ENCODE measurements at places on chromosomes 12 and 14.
A peak's percentile ranks its signal among the peaks of the same experiment; 100 is the strongest.

DNA sequence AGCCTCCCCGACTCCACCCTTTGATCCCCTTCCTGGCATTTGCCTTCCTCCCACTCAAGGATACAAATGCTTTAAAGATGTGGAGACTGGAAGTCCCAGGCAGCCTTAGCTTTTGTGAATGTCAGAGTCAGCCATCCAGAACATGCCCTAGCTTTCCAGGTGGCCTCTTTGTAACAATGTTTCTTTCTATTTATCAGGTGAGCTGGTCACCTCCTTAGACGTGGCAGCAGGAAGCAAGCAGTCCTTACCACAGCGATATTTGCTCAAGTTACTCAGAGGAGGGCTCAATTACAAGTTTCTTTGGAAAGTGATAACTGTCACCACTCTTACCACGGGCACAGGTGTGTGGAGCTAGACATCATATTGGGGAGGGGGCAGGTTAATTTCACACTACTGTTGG lies 4.9 kb downstream of the GALNT6 start:
- DNase-seq, result no peak

DNA sequence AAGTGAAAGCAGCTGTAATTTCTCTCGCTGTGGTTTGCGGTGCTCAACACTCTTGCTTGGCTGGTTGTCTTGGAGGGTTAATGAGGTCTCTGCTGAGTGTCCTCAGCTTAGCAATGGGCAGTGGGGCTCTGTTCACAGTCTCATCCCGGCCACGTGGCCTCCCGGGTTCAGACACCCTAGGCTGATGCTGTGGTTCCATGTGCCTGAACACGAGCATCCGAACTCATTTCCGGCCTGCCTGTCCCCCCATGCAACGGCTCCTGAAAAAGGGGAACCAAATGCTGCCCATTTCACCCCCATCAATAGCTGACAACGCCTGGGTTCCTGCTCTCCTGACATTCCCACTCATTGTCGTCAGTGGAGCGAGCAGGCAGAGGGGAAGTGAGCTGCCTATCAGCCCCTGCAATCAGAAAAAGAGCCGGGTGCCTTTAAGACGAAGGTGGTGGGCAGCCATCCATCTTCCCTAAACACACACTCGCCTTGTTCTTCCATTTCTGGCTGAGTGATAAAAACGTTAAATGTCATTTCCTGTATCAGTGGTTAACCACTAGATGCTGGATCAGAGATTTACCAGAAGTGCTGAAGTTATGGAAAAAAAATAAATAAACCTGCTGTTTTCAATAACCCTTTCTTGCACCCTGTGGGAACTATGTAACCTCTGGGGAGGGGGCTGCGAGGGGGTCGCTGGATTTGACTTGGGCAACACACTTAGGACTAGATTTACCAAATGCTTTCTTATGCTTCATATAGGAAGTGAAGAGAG lies 60.3 kb upstream of the BCL2L14 start:
- DNase-seq, result no peak

DNA sequence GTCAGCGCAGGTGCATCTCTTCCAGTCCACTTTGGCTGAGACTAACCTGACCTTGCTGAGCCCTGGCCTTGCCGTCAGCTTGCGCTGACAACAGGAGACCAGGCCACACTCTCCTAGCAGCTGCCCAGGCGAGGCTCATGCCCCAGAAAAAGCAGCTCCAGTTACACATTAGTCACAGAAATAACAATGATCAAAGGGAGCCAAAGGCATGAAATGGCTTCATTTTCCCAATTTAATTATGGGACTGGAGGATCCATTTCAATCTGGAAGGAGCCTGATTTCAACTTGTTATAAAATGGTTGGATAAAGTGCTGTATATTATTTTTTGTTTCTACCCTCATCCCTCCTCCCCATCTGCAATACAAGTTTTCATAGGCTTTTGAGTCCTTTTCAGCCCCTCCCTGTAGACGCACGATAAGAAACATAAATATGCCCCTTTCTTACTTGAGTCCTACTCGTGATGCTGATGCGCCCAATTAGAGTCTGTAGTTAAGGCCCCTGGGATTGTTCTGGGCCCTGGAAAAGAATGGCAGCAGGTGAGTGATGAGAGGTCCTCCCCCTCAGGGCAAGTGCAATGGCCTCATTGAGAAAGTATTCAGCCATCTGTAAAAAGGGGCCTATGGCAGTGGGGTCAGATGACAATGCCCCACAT lies 376.0 kb downstream of the C12orf75 start:
- DNase-seq, result no peak

- no peak for DNase-seq
Observed at GRCh38 chr12:19885093-19885812, 446.0 kb downstream of the AEBP2 start.

DNA sequence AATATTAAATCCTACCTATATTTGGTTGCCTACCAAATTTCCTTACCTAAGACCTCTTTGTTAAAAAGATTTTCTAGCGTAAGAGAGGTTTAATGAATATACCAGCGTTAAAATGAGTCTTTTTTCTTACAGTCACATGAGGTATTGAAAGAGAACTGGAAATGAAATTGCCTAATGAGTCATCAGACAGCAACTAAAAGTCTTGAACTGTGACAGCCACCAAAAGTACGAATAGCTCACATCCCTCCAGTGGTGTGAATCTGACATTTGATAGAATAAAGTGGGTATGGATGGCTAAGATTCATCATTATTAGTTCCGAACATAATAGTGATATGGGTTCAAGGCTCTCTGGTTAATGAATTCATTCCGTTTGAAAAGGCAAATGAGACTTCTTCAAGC lies 1297.3 kb downstream of the AACS start:
- DNase-seq, result no peak

GRCh38 chr12:62519043-62519442 lies 52.4 kb downstream of the MON2 start:
- DNase-seq, result no peak

GRCh38 chr12:48291511-48291910 lies 59.2 kb downstream of the ZNF641 start:
- DNase-seq, result no peak

GRCh38 chr12:116615141-116615861 lies 56.1 kb downstream of the MAP1LC3B2 start:
- DNase-seq, result no peak

DNA sequence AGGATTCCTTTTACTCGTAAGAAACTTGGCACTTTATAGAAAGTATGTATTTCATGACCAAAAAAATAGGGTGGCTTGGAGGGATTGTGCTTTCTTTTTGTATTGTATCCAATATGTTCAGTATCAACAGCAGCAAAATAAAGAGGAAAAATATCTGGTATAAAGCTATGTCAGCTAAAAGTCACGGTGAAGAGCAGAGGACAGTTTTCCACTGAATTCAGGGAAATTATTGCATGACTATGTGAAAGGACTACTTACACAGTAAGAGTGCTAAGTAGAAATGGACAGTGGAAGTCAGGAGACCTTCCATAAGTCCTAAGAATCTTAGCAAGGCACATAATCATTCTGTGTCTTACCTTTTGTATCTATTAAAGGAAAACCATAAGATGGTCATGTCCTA lies 19.3 kb downstream of the TSHR start:
- DNase-seq, result peak; percentile 77

- DNase-seq, result no peak
Observed at GRCh38 chr14:85587151-85587711, 57.3 kb downstream of the FLRT2 start.

GRCh38 chr12:79448816-79449215 lies 241.9 kb downstream of the PAWR start:
- no peak for DNase-seq

Data from NCI-H1694 (cell line).